ENCODE measurements at places on chromosomes 2 and 18. TPM values are rescaled to one million over a fixed set of nuclear protein-coding genes. Genes with fewer than 3 reads are reported as not detected.

DNA sequence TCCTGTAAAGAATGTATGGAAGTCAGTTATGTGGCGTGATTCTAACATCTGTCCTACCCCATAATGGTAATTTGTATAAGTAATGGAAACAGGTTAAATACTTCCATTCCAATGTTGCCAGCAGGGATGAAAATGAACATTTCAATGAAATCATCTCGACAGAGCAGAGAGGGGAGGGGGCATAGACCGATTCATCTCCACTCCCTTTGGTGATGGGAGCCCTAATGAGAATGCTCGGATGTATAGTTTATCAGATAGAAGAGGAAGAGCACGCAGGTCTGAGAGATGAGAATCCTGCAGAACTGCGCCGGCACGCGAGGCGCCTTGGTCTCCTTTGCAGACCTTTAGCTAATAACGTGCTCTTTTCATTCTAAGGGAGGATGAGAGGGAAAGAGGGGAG is 61.4 kb downstream of the TSHZ1 start:
- no peak overlapping the region for H3K4me3 ChIP-seq
- DNase-seq: no peak
- no peaks in the 10 kb centered on the region for H3K27me3 ChIP-seq

GRCh38 chr2:190408538-190409271 is 550 bp downstream of the MFSD6 start:
- H3K36me3 ChIP-seq: no peaks in the 10 kb centered on the region
- H3K4me1 ChIP-seq: peaks cover 46% of the 10 kb centered on the region

DNA sequence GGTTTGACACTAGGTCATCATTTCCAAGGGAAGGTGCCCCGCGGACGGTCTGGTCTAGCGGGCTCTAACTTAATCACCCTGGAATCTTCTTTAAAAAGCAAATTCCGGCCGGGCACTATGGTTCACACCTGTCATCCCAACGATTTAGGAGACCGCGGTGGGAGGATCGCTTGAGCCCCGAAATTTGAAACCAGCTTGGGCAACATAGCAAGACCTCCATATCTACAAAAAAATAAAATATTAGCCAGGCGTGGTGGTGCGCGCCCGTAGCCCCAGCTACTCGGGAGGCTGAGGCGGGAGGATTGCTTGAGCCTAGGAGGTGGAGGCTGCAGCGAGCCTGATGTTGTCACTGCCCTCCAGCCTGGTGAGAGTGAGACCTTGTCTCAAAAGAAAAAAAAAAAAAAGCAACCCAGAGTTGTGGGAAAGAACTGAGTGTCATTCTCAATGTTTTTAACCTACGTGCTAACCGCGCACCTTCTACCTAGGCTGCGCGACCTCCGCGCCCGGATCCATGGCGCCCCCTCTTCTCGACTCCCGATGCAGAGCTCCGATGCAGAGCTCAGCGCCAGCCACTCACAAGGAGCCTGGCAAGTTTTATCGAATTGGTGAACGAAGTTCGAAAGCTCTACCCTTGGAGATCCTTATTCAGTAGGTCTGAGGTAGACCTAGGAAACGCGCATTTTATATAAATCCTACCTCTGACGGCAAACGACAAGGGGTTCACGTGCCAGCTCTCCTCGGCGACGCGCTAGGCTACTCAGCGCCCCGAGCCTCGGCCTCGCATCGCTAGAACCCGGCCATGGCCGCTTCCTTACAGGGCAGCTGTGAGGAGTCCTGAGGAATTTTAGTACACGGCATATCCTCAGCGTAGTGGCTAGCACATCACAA is 888 bp upstream of the TWSG1 start:
- no peak overlapping the region for H3K27ac ChIP-seq
- H3K36me3 ChIP-seq: no peaks in the 10 kb centered on the region
- peaks cover 13% of the 10 kb centered on the region for H3K4me1 ChIP-seq
- DNase-seq: no peak
- peak overlapping the region; percentile 79 for H3K4me3 ChIP-seq
- peaks cover 2% of the 10 kb centered on the region for H3K27me3 ChIP-seq

Gene FABP1
- total RNA-seq: not detected

Gene EMX1
- total RNA-seq: not detected

Gene TRAF3IP1
- total RNA-seq: 3.6 TPM

DNA sequence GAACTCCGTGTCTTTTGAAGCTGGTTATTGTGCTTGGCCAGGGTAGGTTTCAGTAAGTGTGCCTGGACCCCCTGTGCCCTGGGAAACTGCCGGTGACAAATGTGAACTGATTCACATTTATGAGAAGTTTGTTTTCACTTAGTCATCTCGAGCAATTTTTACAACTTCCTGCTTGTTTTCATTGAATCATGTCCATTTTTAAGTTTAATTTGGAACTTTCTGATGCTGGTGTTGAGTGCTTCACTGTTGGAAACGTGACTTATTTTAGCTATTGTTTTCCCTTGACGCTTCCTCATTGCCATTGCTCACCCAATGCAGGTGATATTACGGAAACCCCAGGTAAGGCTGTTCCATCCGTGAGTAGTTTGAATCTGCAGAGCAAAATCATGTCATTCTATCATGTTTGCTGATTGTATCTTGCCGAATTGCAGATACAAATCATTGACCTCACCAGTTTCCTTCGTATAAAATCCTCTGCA is 97.2 kb downstream of the RTN4 start:
- H3K36me3 ChIP-seq: no peaks in the 10 kb centered on the region
- H3K27me3 ChIP-seq: peaks cover 4% of the 10 kb centered on the region
- peak; percentile 31 for DNase-seq
- H3K4me3 ChIP-seq: no peak overlapping the region
- no peak overlapping the region for H3K27ac ChIP-seq
